SW 1271 (cell line): ENCODE measurements at places on chromosomes 1 and 21.

DNA sequence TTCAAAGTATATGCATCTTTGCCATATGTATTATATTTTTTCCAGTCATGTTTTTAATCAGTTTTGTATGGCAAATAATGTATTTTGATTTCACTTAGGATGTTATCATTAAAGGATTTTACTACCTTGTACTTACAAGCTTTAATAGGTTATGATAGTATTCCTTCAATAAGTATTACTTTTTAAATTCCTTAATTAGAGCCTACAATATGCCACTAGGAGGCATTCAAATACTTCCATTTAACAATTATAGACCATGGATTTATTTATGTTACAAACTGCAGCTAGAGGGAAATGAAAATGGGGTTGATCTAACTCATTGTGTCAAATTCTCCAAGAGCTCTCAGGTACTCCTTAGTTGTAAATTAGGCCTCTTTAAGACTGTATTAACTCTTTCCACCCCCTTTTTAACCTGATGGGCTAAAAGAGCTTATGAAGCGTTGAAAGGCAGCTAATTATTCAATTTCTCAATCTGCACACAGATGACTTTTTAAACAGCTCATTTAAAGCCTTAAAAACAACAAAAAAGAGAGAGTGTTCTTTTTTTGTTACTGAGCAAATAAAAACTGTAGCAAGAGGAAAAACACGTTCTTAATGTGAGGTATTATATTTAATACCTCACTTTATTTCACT lies 156.2 kb downstream of the DENND1B start:
- no peak for DNase-seq

GRCh38 chr1:225467193-225468020 lies 39.6 kb upstream of the LBR start:
- no peak for DNase-seq

DNA sequence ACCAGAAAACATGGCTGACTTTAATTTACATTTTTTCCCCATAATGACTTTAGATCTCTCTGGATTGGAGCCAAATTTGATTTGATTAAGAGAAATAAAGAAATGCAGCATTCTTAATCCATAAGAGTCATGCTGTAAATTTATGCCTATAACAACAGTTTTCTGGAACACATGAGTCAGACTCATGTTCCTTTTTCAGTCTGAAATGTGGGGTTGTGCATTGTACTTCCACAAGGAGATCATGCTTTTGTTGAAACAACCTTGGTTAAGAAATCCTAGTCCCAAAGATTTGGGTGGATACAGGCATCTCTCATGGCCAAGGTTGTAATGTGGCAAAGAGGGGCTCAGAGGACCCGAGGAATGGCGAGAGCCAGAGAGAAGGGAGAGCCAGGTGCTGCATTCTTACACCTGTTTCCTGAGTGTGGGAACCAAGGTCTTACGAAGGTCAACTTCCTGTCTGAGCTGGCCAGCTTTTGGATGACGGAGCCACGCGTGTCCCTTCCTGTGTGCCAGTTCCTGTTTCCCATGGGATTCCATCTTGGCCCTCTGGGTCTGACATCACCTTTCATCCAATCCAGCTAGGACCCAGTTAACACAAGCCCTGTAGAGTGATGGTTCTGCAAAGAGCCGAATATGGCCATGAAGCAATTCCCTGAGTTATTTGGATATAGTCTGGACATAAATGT lies 23.1 kb downstream of the CLDN14 start:
- no peak for DNase-seq

DNA sequence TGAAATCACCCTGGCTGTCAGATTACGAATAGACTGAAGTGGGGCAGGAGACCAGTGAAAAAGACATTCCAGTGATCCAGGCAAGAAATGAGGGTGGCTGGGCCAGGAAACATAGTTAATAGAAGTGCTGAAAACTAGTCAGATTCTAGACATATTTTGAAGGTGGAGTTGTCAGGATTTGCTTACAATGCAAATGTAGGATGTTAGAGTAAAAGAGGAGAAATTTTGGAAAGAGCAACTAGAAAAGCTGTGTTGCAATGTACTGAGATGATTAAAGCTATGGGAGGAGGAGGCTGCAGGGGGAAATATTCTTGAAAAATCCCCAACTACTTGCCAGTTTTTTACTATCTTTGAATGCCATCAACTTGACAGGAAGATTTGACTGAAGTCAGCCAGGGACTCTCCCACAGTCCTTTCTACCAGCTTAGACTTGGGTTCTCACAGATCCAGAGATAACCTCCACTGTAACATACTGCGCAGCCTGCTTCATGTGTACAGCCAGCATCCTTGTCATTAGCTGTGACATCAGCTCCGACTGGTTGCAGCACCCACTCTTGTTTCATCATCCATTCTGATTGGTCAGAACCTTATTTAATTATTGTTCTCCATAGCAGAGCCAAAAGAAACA lies 109.7 kb downstream of the TSEN15 start:
- DNase-seq = no peak

GRCh38 chr1:2460996-2461751 lies 14.9 kb upstream of the PLCH2 start:
- no peak for DNase-seq

DNA sequence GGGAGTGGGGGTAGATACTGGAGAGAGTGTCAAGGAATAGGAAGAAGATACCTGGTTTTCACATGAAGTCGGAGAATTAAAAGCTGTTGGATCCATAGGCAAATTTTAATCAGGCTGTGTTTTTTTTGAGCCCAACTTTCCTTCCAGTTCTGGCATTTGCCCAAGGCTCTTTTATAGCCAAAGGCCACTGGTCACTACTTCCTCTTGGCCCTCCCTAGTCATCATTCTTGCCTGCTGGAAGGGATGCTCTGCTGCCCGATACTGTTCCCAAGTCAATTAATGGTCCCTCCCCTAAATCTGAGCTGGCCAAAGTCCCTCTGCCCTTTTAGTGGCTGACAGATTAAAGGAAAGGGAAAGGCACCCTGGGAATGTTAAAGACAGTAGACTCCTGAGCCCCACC lies 102.8 kb upstream of the ZNF648 start:
- no peak for DNase-seq

DNA sequence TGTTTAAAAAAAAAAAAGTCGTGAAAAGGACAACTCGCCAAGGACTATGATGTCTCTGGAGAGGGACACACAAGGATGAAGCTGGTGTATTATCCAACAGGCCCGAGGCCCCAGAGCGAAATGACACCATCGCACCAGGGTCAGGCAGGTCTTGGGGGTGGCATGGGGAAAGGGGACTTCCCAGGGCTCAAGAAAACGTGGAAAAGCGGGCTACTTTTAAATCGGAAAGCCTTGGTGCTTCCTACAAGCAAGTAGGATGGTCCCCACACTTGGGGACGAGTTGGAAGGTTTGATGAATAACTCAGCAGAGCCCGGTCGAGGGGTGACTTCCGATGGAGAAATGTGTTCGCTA lies 505 bp upstream of the GNPAT start:
- DNase-seq = no peak

GRCh38 chr1:82090104-82090503 lies 289.4 kb downstream of the ADGRL2 start:
- no peak for DNase-seq

DNA sequence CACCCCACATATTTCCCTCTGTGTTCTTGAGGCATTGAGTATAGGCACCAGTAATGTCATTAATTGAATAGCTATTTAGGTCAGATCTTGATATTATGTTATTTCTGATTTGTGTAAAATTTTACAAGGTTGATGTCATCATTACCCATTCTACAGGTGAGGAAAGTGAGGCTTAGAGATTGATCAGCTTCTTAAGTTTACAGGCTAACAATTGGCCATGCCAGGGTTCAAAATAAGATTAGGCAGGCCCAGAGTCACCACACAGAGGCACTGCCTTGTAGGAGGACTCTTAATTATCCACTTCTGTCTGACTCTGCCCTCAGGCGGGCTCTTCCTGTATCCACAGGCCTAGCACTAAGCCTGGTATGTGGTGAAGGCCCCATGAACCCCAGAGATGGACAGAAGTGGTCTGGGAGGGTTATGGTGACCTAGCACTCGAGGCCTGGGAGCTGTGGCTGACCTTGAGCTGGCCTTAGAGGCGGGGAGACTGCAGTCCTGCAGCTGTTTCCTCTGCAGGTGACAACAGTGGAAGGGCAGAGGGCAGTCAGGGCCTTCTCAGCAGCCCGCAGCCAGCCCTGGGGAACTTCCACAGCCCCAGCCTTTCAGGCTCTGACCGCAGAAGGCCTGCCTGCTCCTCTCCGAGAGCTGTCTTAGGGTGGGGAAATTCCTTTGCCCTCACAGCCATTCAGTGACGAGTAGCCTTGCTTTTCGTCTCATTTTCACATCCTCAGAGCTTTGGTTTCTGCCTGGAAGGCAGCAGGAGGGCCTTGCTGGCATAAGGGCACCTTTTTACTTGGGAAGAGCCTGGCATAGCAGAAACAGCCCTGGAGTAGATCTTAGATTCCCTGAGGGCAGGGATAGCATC lies 12.2 kb downstream of the ZDHHC18 start:
- no peak for DNase-seq

DNA sequence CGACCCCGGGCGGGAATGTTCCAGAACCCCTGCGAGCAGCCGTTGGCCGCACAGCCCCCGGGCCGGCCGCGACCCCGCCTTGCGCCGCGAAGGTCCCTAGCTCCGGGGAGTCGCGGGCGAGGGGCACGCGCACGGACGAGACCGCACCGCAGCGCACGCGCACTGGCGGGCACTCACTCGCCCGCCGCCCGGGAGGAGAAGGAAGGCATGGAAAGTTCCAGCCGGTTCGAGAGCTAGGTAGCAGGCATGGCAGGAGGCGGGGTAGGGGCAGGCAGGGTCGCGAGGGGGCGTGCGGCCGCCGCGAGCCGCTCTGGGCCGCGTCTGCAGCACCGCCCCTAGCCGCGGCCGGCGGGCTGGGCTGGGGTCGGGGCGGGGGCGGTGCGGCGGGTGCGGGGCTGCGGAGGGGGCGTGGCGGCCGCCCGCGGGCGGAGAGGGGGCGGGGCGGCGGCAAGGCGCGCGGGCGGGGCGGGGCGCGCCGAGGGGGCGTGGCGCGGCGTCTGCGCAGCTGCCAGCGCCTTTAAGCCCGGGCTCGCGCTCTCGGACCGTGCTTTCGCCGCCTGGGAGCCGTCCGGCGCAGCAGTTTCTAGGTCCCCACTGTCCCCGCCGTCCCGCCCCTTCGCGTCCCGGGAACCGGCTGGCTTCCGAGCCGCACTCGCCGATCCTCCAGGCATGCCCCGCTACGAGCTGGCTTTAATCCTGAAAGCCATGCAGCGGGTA lies at the start of the genes MRPS6 and SLC5A3:
Gene MRPS6, plus strand, starts transcription at position 547 of the 717 bp plus-strand sequence. Its CDS starts 123 bp downstream, at position 670.
Gene SLC5A3, plus strand, starts transcription at position 547 of the 717 bp plus-strand sequence. CDS start 21,621 bp downstream, outside the sequence.
- no peak for DNase-seq

- DNase-seq = no peak
These were observed 466 bp downstream of the VPS26C start for GRCh38 chr21:37266515-37267221.

- no peak for DNase-seq
These were observed 15.3 kb downstream of the SEMA6C start for GRCh38 chr1:151130987-151131586.

GRCh38 chr1:246786606-246787238 lies 62.5 kb downstream of the SCCPDH start:
- no peak for DNase-seq

- peak; percentile 56 for DNase-seq
These were observed 37.7 kb upstream of the ATG4C start for GRCh38 chr1:62746086-62746808.

DNA sequence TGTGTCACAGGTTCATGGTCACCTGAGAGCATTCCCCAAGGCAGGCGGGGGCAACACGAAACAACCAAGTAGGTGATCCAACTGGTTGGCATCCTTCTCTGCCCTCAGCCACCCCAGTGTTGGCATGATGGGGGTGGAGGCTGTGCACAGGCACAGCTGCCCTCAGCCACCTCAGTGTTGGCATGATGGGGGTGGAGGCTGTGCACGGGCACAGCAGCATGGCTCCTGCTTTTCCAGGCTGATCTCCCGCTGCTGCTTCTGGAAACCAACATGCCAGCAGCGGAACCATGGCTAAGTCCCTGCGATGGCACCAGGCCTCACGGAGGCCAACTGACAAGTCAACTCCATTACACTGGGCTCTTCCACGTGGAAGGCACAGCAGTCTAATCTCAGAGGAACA lies 447.8 kb downstream of the PTPRU start:
- DNase-seq = no peak

DNA sequence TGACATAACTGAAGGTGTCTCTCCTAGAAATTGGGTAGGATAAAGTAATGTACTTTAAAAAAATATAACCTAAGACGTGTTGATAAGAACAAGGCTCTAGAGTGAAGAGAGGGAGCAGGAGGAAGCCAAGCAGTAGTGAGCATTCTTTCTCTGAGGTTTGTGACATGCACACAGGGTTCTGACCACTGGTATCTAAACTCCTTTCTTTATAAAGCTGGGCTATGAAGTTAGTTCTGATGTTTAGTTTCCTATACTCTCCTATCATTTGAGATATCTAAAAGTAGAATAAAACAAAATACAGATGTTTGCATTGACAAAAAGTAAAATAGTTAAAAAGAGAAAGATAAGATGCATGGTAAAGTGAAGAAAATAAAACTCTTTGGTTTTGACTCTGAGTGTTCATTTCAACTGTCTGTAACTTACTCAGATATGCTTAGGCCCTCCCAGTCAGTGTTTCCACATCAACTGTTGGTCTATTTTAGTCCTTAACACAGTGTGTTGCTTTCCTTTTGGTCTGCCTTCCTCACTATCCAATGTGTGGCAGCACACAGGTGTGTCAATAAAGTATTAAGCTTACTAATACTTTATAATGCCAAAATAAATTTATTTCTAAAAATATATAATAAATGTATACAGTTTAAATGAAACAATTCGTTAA lies 543.5 kb downstream of the PTPRC start:
- DNase-seq = no peak

DNA sequence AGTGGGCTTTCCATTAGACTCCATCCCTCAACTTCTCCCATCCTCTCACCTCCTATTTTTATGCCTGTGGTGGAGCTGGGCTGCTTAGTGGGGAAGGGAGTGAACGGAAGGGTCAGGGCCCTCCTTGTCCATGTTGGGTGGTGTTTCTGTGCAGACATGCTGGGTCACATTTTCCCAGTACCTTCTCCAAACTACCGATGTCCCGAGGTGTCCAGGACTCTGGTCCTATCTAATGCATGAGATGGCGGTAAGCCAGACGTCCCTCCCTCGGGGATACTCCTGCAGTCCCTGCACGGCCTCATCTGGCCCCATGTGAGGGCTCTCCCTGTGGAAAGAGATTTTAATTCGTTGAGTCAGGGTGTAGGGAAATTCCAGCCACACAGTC lies 61.0 kb downstream of the OBSCN start:
- no peak for DNase-seq

DNA sequence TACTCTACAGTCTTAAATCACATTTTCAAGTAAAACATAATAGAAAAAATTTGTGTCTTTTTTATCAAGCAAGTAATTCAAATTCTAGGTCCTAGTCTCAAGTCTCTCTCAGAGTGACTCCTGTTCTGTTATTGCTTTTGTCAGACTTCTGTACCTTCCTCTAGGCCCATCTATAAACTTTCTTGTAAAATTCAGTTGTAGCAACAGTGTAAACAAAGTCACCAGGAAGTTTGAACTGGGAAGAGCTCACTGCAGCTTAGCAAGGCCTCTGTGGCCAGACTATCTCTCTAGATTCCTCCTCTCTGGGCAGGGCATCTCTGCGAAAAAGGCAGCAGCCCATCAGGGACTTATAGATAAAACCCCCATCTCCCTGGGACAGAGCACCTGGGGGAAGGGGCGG lies 13.5 kb upstream of the ZNF678 start:
- no peak for DNase-seq

- no peak for DNase-seq
These were observed 1.9 kb downstream of the BSDC1 start for GRCh38 chr1:32392325-32392724.

GRCh38 chr1:46642115-46642680 lies 25.6 kb upstream of the MOB3C start:
- DNase-seq = no peak

GRCh38 chr1:168031627-168032026 lies 94.8 kb upstream of the MPC2 start:
- no peak for DNase-seq

GRCh38 chr1:224042557-224043118 lies 71.3 kb upstream of the FBXO28 start:
- no peak for DNase-seq
